ENCODE measurements at places on chromosomes 7 and 10.

- peak; percentile 1 for DNase-seq
These were observed 938.7 kb upstream of the PHF14 start for GRCh38 chr7:10034843-10035556.

DNA sequence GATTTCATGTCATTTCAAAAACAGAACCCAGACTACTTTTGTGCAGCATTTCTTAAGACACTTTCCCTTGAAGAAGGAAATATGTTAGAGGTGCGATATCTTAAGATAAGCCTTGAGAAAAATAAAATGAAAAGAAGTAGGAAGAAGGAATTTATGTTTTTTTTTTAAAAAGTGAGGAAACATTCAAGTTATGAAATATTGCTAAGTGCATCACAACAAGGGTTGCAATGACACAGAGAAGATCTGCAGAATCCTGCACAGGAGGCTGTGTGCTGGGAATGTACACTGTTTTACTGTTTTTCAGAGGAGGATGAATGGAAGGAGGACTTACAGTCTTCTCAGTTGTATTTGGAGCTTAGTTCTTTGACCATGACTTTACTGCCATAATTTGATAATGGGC is 79.8 kb upstream of the NME8 start:
- no peak for DNase-seq

- no peak for DNase-seq
These were observed 87.2 kb downstream of the NRF1 start for GRCh38 chr7:129698516-129699418.

- no peak for DNase-seq
These were observed 61.2 kb downstream of the KLF6 start for GRCh38 chr10:3723766-3724165.

DNA sequence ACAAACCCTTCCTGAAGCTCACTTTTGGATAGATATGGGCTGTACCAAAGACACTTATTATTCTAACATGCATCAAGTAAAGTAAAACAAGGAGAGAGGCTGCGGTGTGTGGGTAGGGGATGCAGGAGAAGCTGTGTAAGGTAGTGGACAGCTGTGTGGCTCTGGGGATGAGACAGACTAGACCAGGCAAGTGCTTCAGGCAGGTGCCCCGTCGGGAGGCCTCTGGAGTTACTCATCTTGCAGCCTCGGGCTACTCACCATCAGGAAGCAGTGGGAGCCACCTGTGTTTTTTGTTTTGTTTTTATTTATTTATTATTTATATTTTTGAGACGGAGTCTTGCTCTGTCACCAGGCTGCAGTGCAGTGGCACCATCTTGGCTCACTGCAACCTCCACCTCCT is 49.3 kb upstream of the NCAPG2 start:
- DNase-seq = no peak

DNA sequence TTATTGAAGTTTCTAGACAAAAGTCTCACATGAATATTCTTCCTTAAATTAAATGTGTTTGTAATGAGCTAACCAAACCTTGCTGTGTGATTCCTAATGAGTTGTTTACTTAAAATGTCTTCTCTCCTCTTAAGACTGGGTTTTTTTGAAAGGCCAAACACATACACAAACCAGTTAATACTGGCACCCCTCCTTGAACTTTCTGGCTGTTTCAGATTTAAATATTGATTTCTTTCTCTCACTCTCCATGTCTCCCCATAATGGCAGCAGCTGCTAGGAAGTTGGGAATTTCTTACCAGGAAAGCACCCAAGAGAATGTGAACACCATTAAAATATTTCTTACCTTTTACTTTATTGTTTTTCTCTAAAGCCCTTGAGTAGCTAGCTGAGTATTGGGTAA is 11.4 kb upstream of the PTN start:
- no peak for DNase-seq

DNA sequence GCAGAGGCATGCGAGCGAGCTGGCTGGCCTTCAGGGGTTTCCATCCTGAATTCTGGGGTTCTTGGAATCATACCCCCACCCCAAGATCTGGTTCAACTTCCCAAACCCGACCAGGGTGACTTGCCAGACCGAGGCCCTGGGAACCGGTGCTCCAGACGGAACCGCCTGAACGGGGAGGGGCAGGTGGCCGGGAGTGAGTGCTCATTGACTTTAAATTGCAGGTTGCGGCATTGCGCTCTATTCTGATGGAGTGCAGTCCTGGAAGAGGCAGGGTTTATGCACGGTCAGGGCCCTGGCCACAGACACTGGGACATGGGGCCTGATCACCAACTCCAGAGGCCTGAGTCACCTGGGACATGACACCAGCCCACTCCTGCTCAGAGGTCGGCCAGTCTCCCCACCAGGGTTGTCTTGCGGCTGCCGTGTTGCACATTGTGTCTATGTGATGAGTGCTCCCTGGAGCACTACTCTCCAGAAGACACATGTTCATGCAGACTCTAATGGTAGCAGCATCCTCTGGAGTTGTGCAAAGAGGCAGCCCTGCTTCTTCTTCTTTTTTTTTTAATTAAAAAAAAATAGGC is 5.8 kb upstream of the DDIT4 start:
- DNase-seq = no peak

Measured in fibroblast of lung (primary cell).